ENCODE measurements at places on chromosomes 2 and 18.

- no peak for DNase-seq
Observed at GRCh38 chr2:189641590-189641989, 19.7 kb upstream of the ASNSD1 start.

GRCh38 chr18:39938676-39939608 lies 2016.1 kb upstream of the PIK3C3 start:
- no peak for DNase-seq

DNA sequence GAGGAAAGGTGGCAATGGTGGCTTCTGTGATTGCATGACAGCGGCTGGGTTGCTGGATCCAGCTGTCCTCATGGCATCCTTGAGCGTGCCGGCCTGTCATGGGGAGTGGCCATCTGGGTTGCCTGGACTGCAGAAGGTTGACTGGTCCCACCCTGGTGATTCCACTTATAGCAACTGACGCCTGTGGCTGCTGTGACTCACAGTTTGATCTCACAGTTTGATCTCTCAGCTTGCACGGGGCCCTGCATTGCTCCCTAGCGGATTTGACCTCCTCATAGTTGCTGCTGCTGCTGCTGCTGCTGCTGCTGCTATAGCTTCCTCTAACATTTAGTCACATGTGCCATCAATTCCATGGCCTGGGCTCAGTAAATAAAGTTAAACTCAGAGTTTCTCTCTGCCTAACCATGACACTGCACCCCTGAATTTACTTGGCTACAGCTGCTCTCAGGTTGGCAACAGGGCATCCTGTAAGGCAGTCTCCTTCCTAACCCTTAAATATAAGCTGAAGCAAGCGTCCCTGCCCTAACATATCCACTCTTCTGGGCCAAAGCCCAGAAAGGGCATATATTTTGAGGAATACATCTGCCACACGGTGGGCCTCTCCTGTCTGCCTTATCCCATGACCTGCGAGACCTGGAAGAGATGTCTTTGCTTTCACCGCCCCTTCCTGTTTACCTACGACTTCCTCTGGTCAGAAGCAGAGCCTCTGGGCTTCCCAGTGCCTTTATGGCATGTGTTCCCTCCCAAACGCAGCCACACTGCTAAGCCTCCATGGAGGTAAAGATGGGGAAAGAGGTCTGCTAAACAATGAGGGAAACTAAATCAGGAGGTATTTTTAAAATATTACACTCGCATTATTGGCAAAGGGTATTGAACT lies 37.8 kb upstream of the CCDC150 start:
- no peak for DNase-seq

DNA sequence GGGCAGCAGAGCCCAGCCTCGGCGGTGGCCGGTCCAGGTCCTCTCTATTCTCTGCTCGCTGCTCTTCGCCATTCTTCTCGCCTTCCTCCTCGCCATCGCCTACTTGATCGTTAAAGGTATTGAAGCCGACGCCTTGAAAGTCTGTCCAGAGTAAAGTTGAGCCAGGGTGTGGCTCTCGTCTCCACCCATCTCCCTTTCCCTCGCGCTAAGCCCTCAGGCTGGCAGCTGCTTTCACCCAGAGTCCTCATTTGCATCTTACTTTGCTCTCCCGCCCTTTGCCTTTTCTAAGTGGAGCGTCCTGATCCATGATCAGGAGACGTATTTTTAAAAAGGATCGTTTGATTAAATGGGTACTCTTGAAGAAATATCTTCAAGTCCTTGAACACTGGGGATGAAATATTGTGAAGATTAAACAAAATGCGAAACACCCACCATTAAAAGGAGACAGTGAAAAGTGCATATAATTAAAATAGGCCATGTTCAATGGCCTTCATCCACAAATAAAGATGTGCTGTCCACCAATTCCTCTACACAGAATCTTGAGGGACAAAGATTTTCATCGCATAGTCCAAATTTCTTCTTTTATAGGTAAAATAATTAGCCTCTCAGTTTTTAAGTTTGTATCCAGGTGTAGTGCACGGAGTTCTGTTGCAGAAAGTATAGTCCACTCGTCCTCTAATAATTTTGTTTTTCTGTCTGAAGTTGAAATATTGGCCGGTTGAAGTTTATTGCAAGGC lies 657 bp downstream of the ARL6IP6 start:
- DNase-seq, result no peak

DNA sequence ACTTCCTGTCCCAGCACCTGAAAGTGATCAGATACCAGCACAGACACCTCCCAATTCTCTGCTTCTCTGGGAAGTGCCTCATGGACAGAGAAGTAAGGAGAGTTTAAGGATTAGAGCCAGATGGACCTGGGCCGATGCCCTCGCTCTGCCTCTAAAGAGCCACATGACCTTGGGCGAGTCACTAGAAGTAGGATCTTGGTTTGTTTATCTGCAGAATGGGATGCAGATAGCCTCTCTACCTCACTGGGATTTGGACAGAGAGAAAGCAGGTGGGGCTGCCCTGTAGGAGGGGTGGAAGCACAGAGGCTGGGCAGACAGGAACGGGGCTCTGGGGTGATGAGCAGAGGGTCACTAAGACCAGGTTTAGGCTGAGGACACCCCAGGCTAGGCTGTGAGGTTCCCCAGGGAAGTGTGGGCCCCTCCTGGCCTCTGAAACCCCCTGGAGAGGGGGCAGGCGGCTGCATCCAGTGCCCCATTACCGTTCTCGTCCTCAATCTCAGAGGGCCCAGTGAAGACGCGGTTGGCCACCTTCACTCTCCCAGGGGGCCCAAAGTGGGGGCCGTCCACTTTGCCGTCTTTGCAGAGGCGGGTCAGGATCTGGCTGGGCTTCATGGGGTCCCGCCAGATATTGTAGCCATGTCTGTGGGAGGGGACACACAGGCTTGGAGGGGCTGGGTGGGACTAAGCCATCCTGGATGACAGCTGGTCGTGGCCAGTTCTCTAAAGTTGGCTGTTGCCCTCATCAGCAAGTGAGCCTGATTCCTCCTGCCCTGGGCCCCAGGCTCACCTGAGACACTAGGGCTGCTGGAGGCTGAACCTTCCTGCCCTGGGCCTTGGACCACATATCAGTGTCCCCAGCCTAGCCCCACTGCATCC lies 13.3 kb downstream of the OTOF start:
- DNase-seq, result no peak

GRCh38 chr18:23351521-23351920 lies 101.6 kb upstream of the RIOK3 start:
- no peak for DNase-seq

DNA sequence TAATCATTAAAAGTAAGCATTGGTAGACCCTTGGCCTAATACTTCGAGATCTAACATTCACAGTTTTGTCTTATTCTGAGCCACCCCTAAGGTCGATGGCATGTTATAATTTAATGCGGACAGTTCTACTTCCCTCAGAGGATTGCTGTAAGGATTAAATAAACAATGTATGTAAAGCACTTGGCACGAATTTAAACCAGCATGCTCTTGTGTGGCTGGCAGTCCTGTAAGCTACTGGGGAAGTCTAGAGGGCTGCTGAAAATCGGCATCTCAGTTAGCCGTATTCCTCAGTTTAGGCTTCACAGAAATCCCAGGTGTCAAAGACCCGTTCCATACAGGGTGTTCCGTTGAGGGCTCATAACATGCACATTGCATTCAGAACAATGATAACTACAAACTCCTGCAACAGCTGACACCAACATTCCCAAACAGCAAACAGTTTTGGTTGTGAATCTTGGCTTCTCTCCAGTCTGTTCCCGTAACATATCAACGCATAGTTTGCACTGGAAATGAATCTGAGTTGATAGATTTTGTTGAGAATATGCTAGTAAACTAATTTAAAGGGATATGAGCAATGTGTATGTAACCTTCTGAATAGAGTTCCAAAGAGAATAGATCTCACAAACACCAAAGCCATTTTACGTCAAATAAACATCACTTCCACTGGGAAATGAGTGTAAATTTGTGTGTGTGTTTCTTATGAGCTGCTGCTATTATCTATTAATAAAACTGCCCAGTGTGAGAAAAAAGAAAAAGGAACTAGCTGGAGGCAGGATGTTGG lies 52.2 kb upstream of the ACKR3 start:
- no peak for DNase-seq

GRCh38 chr2:20182241-20182931 lies 42.5 kb downstream of the SDC1 start:
- no peak for DNase-seq

GRCh38 chr2:23135481-23136100 lies 249.4 kb upstream of the KLHL29 start:
- no peak for DNase-seq
